ENCODE measurements at places on chromosomes 11 and 22. TPM values are rescaled to one million over a fixed set of nuclear protein-coding genes. Genes with fewer than 3 reads are reported as not detected.

- no peak for DNase-seq
Observed at GRCh38 chr11:64624883-64625481, 34.0 kb downstream of the SLC22A12 start.

DNA sequence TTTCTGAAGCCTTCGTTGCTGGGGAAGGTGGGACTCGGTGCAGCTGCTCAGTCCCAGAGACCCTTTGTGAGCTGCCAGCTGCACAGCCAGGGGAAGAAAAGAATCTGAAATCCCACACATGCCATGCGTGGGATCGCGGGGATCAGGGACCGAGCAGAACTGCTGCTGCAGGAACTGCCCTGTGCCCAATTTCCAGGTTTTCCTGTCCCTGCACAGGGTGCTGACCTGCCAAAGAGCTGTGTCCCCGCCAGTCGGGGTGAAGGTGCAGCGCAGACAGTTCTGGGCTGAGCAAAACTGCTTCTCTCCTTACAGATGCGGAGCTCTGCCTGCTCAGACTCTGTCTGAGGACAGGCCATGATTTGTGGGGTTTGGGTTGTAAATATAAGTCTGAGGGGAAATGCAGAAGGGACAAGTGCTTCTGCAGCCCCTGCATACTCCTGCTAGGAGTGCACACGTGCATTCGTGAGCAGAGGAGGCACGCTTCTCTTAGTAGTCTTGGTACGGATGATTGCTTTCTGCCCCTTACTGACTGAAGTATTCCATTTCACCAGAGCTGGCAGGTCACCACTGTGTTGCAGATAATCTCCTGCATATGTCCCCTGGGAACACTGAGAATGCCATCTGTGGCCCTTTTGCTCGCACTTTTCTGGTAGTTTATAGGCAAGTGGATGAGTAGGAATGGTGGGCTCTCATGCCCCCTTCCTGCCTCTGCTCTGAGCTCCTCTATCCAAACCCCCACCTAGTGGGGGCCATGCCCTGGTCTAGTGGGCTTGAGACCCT lies 141.4 kb downstream of the PARVA start:
- no peak for DNase-seq

- DNase-seq, result no peak
Observed at GRCh38 chr22:47391169-47392053, 629.0 kb downstream of the TBC1D22A start.

GRCh38 chr11:45097721-45098493 lies 48.5 kb upstream of the PRDM11 start:
- peak; percentile 92 for DNase-seq

DNA sequence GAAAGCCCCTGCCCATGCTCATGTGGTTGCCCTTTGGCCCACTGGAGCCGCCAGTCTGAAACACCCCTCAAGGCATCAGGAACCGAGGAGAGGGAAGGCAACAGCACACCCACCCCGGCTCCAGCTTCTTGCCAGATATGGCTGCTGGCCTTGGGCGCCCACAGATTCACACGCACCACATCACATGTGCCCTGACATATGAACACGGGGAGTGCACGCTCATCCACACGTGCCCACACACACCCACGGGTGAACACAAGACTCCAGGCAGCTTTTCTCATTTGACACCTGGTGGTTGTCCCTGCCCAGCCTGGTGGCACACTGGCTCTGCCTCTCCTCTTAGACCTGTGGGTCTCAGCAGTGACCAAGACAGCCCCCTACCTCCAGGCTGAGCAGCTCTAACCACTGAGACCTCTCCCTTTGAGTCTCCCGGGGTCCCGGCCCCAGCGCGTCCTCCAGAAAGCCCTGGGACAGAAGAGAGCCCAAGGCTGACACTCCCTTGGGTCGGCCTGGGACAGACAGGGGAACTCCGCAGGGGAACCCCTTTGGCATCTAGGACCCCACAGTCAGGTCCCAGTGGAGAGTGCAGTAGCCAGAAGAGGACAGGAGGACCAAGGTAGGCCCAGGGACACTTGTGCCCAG lies 2.7 kb upstream of the MAPK12 start:
- DNase-seq, result no peak

GRCh38 chr11:40376331-40376730 lies 1083.1 kb downstream of the LRRC4C start:
- no peak for DNase-seq

Gene MS4A4E
- total RNA-seq, result not detected

Gene ADM2
- 12.8 TPM for total RNA-seq

Gene GDPD4
- total RNA-seq, result not detected

Gene DEPDC7
- total RNA-seq, result 15.3 TPM
